Stimulated activated CD4-positive, alpha-beta T cell treated with anti-CD3 and anti-CD28 coated beads, Interleukin-2, amount 100 ng/mL, for 24 hours (primary cell): ENCODE measurements at places on chromosomes 6 and 20.

GRCh38 chr6:143097224-143097795, 36.6 kb downstream of the AIG1 start:
- DNase-seq = no peak

- no peak for DNase-seq
Observed at GRCh38 chr6:50966986-50967385, 148.3 kb downstream of the TFAP2B start.

DNA sequence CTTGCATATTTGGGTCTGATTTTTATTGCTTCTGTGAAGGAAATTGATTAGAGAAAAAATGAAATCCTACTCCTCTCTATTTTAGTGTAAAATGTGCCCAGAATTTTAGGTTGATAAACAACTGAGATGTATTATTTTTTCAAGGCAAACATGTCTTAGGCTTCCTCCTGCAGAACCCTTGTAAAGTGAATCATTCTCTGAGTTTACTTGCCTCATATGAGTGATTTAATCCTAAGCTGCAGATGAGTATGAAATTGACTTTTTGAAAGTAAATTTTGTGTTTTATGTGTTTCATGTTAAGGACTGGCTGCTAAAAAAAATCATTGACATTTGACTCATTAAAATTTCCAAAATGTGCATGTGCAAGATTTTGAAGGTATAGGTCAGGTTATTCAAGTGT, 138.5 kb upstream of the PHACTR1 start:
- DNase-seq = no peak

DNA sequence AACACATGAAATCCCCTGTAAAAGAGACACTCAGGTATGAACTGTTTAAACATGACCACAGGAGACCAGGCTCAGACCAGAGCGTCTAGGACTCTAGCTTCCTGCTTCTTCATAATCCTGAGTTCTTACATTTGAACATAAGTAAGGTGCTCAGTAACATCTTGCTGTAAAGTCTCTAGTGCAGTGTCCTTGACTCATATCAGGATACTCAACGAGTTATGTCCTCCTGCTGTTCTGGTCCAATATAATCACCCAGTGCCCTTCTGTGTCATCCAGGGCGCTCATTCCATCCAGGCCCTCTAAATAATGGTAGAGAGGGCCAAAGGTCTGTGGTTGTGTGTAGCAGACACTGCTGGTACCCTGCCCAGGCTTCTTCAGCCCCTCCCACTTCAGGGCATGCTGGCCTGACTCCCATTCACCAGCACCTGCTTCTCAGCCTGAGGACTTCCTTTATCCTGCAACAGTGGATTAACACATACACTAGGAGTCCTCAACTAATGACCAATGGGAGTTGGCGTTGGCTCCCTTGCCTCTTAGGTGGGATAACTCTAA, 66.8 kb upstream of the MOCS1 start:
- no peak for DNase-seq

DNA sequence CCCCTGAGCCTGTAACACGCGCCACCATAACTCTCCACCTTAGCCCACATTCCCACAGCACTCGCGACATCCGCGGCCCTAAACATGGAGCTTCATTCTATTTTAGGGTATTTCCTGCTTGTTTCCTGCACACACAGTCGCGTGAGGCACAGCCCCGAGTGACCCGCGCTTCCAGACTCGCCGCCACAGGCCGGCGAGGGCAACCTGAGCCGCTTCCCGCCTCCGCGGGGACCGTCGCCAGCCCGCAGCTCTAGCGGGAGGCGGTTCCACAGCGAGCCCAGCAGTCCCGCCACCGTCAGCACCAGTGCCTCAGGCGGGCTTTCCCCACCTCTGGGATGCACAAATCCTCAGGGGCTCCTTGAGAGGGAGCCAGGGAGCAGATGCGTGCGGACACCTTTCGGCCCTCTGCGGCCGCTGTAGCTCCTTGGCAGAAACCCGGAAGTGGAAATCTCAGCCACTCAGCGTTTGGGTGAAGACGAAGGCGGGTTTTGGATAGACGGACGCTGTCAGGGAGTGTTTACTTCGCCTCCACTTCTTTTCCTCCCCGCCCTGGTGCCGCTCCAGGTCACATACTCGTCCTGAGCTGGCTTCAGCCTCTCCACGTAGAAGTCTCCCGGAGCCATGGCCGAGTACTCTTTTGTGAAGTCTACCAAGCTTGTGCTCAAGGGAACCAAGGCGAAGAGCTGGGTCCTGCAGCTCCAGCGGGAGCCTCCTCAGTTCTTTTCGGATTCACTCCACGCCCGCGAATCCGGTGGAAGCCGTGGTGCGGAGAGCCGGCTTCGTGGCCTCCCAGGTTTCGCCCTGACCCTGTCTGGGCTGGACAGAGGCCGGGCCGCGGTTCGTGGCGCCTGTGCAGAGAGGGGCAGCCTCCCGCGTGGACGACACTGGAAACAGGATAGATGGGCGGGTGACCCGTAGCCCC, 2177.4 kb upstream of the DEFB115 start:
- DNase-seq = peak; percentile 37

DNA sequence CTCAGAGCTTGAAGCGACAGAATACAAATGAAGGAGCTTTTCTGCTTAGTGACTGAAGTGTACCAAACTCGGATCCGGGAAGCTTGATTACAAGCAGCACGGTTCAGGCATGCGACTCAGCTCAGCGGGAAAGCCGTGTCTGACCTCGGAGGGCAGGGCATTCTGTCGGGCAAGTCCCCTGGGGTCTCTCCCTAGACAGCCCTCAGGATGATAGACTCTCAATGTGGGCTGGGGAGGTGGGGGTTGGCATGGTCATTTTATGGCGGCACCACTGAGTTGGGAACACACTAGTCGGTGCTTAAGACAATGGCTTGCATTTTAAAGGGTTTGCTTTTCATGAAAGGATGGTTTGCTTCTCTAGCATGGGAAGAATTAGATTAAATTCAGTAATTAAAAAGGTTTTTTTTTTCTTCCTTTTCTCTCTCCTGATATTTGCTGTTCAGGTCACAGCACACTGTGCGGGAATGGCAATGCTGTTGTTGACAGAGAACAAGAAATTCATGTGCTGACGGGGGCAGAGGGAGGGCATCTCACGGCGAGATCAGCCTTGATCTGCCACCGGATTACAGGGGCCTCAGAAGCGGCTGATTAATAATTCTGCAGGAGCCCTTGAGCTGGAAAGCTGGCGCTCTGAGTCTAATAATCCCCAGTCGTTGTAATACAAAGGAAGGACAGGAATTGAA, 80.7 kb upstream of the TRAF3IP2 start:
- no peak for DNase-seq

- DNase-seq = no peak
Observed at GRCh38 chr20:15242773-15243172, 905.4 kb upstream of the FLRT3 start.

DNA sequence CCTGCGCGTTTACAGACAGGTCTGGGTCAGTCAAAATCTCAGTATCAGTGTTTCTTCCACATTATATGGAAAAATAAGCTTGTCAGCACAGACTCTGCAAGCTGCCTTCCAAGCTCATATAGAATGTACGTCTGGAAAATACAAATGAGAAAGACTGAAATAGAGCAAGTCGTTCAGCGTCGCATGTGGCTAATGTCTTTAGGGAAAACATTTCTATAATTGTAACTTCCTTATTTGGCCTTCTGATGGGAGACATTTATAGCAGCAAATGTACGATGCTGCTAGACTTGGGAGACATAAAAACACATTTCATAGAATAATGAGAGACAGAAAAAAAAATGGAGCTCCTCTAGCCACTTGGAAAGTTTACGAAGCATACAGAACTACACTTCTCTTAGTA, 122.2 kb downstream of the KIF16B start:
- no peak for DNase-seq

- DNase-seq = no peak
Observed at GRCh38 chr6:81939766-81940165, 187.3 kb upstream of the TENT5A start.
